ENCODE measurements at places on chromosomes 13 and 19.

- DNase-seq, result no peak
Measured at GRCh38 chr13:44237881-44238421, 135.7 kb upstream of the SERP2 start.

GRCh38 chr19:5799247-5800241 lies 5.3 kb upstream of the NRTN start:
- no peak for DNase-seq

DNA sequence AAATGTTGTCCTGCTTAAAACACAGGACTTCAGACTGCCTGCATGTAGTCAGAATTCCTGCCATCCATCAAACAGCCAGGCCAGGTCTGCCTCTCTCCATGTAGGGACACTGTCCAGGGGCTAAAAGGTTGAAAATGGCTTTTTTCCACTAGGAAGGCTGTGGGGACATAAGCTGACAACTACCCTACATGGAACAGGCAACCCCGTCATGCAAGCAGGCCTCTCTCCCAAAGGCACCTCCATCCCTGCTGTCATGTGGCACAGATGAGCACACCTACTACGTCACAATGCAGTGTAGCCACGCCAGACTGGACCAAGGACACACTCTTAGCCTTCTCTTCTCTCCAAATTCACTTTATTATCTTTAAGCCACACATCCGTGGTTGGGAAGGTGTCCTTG lies 40.8 kb downstream of the LATS2 start:
- DNase-seq, result peak; percentile 37

DNA sequence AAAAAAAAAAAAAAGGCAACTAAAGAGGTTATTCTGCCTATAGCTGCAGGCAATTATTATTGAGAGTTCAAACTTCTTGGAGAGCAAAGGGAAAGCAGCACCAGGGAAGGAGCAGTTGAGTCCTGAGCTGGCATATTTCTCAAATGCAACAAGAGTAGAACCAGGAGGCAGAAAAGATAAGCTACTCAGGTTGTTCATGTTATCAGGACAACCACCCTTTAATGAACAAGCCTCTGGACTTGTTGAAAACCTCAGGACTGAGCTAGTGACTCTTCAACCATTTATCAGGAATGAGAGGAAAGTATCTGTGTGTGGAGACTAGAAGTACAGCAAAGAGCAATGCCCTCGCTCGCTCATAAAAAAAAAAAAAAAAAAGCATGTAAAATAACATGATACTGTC lies 183.0 kb downstream of the KCTD12 start:
- DNase-seq, result no peak

DNA sequence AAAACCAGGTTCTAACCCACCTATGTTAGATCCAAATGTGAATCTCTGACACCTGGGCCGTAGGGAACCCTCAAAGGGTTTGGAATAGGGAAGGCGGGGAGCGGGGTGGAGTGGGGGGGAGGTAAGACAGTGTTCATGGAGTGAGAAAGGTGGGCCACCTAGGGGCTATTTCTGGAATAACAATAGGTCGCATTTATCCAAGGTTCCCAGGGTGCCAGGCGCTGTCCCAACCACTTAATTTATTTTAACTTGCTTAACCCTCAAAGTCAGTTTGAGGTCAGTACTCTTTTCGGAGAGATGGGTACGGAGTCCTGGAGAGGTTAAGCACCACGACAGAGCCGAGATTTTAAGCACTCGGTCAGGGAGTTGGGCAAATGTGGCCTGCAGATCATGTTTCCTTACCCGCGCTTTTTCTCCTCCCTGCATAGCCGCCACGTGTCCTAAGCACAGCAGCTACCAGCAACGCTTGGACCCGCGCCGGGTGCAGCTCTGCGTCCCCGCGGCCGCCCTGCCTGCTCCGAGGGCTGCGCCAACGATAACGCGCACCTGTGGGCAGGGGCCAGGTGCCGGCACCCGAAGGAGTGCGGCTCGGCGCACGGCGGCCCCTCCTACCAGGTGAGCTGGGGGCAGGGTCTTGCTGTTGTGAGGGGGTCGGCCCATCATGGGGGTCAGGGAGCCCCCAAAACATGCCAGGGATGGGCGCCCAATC lies 25.0 kb upstream of the FXYD3 start:
- DNase-seq, result peak; percentile 70

- no peak for DNase-seq
Measured at GRCh38 chr13:90020536-90021070, 1326.9 kb upstream of the MIR17HG start.

DNA sequence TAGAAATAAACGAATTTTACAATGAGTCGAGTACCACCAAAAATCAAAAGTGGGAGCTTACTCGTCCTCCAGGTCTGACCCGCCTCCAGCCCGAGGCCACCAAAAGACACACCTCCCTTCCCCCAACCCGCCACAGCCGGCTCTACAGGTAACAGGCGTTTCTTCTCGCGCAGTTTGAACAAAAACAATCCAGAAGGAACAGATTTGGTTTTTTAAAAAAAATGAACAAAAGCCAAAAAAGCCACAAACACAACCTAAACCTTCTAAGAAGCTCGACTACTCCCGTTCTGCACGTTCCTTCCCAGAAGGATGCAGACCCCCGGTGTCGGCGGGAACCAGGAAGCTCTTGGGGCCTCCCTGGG lies 671 bp downstream of the ZDHHC20 start:
- peak; percentile 83 for DNase-seq

GRCh38 chr19:30669329-30670010 lies 297.3 kb downstream of the ZNF536 start:
- DNase-seq, result peak; percentile 80

DNA sequence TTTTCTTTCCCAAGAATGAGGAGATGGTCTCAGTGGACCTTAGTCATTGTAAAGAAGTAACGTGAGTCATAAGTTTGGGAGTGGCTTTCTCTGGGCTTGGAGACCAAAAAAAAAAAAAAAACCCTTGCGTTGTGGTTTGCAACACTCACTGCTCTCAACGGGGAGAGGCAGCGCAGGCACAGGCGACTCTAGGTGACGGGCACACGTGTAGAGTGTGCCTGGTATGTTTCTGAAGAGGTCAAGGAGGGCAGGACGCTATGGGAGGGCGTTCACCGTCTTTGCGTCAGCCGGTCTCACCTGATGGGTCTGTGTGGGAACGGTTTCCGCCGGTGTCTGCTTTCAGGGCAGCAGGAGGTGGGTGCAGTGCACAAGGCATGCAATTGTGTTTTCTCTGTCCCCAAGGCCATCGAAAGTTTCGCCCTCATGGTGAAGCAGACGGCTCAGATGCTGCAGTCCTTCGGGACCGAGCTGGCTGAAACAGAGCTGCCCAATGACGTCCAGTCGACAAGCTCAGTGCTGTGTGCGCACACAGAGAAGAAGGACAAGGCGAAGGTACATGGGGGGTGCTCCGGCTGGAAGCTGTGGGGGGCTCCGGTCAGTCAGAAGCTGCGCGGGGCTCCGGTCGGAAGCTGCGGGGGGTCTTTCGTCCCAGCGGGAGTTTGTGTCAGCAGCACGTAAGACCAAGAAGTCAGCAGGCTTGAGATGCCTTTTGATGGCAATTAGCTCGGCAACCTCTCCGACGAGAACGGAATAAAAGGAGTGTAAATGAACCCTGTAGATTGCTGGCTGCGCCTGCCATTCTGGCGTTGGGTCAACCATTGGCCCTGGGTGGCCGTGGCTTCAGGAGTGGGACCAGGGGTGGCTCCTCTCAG lies 40.8 kb upstream of the F7 start:
- no peak for DNase-seq

GRCh38 chr13:87166348-87166747 lies 504.8 kb upstream of the SLITRK5 start:
- DNase-seq, result no peak

- no peak for DNase-seq
Measured at GRCh38 chr19:7997809-7998480, 7.5 kb downstream of the ELAVL1 start.

- DNase-seq, result no peak
Measured at GRCh38 chr13:108963276-108963810, 333.9 kb downstream of the MYO16 start.

- DNase-seq, result no peak
Measured at GRCh38 chr19:51568456-51568855, 2.6 kb upstream of the ZNF175 start.

- no peak for DNase-seq
Measured at GRCh38 chr19:19602713-19603324, 15.7 kb downstream of the PBX4 start.

DNA sequence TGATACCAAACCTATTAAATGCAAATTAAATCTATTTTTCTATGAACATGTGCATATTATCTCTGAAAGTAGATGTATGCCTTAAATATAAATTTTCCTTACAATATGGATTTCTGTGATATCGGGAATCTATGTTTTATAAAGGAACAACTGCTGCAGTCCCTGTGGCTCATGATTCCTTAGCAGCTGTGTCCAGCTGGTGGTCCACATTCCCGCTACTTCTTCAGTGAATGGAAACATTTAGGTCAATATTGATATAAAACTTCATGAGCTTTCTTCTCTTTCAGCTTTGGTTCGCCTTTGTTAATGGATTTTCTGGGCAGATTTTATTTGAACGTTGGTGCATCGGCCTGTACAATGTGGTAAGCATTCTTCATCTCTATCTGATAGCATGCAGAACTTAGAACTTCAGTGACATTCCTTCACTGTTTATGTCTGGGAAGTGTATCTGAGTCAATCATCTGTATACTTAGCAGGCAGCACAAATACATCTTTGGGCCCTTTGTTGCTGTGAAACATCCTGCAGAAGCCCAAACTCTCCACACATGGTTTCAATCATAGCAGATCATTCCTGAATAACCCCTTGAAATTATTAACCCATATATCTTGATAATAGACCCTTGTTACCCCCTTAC lies 223.9 kb downstream of the SHISA2 start:
- no peak for DNase-seq

GRCh38 chr13:82614086-82614485 lies 1268.2 kb downstream of the SLITRK1 start:
- DNase-seq, result no peak

GRCh38 chr19:45306040-45306439 lies 16.6 kb downstream of the CKM start:
- DNase-seq, result no peak

DNA sequence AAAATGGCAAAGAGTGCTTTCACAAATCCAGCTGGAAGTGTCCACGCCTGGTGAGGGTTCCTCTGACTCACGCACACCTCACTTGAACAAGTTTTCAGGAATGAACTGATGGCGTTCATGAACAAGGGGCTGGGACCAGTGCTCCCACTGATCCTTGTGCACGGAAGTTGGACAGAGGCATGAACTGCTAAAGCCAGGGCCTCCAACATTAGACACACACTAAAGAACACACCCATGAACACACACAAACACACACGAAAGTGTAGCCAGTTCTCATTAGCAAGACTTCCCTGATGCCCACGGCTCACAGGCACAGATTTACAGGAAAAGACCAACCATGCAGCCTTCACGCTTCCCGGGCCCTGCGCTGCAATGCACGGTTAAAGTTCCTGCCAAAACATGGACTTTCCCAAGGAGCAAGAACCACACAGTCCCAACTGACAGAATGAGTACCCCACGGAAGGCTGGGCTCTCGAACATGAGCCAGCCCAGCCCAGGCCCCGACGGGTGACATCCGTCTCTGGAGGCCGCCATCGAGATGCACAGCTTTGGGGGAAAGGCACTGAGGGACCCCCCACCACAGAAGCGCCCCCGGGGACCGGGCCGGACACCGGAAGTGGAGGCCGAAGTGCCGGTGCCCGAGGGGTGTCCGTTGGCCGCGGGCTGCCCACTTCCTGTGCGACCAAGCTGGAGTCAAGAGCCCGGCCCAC lies 808 bp downstream of the DNMT1 start:
- DNase-seq, result peak; percentile 66

- no peak for DNase-seq
Measured at GRCh38 chr19:17620696-17621095, 65.2 kb downstream of the COLGALT1 start.

DNA sequence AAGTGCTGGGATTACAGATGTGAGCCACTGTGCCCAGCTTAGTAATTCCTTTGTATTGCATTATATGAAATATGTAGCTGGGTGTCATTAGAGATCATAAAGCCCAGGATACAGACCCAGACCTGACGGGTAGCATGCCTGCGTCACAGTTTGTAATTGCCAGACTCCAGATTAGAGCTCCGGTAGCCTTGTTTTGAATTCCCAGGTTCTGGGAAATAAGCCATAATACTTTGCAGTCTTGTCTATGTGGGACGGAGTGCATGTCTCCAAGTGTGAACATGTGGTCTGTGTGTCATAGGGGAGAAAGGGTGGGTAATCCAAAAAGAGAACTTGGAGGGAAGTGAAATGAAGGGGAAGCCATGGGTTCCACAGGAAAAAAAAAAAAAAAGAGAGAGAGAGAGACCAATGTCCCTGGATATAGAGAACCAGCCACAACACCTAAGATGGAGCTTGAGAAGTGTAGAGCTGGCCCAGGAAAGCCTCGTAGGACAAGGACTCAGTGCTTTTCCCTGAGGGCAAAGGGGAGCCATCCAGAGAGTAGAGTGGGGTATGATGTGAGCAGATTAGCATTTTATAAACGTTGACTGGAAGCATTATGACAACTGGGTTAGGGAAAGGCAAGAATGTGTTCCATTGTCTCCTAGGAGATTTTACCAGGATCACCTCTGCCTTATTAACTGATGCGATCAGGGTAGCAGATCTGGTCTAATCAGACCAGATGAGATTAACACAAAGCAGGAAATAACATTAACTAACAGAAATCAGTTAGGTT lies 2.6 kb downstream of the ZSCAN4 start:
- DNase-seq, result peak; percentile 8

- no peak for DNase-seq
Measured at GRCh38 chr13:27549406-27549981, 70.8 kb downstream of the LNX2 start.

- peak; percentile 52 for DNase-seq
Measured at GRCh38 chr13:59409211-59409610, 754.5 kb downstream of the DIAPH3 start.

- DNase-seq, result peak; percentile 90
Measured at GRCh38 chr13:53200498-53201453, 172.2 kb downstream of the OLFM4 start.

- no peak for DNase-seq
Measured at GRCh38 chr19:7441468-7442146, 47.2 kb downstream of the PEX11G start.

DNA sequence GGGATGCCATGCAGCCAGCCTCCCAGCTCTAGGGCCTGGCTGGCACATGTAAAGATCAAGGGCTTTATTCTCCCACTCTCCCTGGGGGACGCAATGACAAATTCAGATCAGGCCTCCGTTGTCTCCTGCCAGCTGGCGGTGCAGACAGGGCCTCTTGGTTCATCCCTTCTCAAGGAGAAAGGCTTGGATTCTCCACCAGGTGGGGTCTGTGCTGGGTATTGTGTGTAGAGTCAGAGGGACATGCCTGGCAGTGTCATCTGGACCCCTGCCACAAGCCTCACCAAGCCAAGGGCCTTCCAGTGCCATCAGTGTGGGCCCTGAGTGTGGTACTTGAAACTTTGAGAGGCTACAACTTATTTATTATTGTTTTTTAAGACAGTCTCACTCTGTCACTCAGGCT lies 8.4 kb upstream of the PTPRS start:
- DNase-seq, result no peak

- DNase-seq, result peak; percentile 83
Measured at GRCh38 chr19:39497996-39498797, 550 bp upstream of the DLL3 start.

DNA sequence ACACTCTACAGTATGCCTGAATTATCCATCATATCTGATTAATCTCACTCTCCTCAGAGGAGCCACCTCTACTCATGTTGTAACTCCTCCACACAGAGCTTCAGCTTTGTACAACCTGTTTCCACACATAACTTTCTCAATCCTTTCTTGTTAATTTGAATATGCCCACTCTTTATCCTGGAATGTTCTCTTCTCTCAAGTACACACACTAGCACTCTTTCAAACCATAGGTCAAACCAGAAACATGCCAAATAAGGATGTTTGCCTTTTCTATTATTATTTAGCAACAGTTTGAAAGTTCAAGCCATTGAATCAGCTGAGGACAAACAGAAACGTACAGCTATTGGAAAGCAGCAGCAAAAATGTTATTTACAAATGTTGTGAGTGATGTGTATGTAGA lies 110.3 kb downstream of the MIPEP start:
- no peak for DNase-seq
